Ovary (tissue), 10 donors: ENCODE measurements at places on chromosomes 16 and 17. TPM values are rescaled to one million over a fixed set of nuclear protein-coding genes. Genes with fewer than 3 reads are reported as not detected.
A peak's percentile ranks its signal among the peaks of the same experiment; 100 is the strongest.

DNA sequence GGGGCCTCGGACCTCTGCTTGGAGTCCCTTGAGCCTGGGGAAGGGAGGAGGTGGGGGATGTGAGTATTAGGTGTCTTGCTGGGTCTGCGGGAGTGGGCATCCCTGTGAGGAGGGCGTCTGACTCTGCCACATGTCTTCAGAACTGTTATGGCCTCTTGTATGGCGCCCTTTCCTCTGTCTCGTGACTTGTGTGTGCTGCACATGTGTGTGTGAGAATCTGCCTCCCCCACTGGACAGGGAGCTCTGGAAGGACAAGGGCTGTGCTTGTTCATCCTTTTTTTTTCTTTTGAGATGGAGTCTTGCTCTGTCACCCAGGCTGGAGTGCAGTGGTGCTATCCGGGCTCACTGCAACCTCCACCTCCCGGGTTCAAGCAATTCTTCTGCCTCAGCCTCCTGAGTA lies 33.4 kb downstream of the ARHGAP23 start:
- no peak for DNase-seq

DNA sequence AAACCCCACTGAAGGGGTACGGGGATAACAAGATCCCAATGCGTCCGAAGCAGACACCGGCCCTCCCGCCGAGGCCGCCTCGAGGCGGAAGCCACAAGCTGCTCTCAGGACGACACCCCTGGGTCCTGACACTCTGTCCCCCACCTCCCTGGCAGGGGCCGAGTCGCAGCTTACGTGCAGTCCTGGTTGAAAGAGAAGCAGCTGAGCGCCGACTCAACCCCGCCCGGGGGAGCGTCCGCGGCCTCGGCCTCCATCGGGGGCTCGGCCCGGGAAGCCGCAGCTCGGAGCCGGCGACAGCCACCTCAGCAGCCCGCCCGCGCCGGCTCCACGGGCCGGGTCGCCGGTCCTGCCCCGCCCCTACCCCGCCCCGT lies at the start of gene WIPI1:
Gene WIPI1, minus strand, starts transcription at position 329 of the 371 bp plus-strand sequence. Its CDS starts 75 bp downstream, at position 254.
- peak; percentile 78 for DNase-seq

GRCh38 chr17:78557598-78558039 lies 19.6 kb downstream of the DNAH17 start:
- no peak for DNase-seq

EPOP gene
- total RNA-seq: 1.7 TPM
